ENCODE measurements at places on chromosomes 4 and X.

- no peak for DNase-seq
These were observed at the start of gene ASB5 for GRCh38 chr4:176268963-176269362. ASB5 (minus strand) TSS chr4:176269222; CDS start chr4:176269108, 114 bp downstream.

DNA sequence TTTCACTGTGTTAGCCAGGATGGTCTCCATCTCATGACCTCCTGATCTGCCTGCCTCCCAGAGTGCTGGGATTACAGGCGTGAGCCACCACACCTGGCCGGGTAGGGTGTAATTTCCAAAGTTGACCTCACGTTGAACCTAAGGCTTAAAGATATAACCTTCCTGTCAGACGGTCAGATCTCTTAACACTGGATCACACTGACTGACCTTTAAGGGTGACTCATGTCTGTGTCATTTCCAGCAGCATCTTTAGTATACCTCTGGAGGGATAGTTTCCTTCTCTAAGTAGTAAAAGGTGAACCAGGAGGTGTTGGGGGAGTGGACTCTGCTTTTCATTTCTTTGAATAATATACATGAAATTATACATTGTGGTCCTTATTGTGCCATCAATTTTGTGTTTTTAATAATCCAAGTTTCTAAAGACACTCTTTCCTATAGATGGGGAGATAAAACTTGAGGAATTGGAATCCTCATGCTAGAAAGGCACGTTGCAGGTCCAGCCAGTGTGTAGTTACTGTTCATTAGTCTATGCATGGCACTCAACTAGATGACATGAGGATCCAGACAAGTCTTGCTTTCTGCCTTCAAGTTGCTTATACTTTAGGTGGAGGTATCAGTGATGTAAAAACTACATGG lies 45.7 kb downstream of the ARHGAP10 start:
- no peak for DNase-seq

DNA sequence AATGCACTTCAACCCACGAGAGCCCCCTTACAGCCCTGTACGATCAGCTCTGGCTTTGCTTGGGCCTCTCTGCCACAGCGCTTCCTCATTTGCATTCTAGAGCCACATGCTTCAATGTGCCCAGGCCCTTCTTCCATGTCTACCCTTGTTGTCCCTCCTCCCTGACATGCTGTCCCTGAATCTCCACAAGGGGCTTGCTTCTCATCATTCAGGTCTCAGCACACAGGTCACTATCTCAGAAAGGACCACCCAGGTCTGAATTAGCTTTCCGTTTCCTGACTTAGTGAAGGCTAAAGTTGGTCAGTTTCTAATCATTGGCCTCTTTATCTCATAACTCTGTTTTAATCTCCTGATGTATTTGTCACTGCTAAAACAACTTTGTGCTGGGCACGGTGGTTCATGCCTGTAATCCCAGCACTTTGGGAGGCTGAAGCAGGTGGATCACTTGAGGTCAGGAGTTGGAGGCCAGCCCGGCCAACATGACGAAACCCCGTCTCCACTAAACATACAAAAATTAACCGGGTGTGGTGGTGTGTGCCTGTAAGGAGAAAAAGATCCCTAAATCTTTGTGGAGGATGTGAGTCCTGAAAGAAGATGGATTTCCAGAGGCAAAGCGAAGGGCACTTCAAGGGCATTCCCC lies 17.9 kb upstream of the SLC34A2 start:
- no peak for DNase-seq

DNA sequence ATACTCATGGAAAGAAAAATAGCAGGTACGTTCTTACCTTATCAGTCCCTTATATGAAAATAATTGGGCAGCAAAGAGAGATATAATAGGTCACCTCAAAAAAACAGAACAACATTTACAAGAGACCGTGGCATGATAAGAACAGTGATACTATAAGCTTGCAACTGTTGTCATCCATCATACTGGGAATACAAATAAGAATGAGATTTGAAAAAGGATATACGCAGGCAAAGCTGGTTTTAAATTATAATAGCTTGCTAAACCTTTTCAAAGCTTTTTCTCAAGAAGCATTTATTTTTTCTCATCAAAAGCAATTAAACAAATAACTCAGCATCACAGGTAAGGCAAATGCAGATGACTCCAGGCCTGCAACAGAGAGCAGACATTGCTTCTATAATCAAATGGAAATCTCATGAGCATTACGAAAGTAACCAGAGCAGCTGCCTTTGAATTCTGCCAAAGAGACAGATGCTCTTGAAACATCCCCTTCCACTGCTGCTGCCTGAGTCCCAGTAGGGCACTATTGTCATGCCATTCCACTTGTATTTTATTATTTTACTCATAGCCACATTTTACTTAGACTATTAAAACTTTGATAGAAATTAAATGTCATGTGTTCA lies 620.6 kb upstream of the GNPDA2 start:
- DNase-seq: no peak

GRCh38 chr4:99712099-99712498 lies 54.5 kb upstream of the C4orf54 start:
- DNase-seq: no peak

- DNase-seq: no peak
These were observed 10.3 kb downstream of the ELOVL6 start for GRCh38 chr4:110188113-110188512.

- no peak for DNase-seq
These were observed 7.8 kb upstream of the INTS6L start for GRCh38 chrX:135512508-135513129.

DNA sequence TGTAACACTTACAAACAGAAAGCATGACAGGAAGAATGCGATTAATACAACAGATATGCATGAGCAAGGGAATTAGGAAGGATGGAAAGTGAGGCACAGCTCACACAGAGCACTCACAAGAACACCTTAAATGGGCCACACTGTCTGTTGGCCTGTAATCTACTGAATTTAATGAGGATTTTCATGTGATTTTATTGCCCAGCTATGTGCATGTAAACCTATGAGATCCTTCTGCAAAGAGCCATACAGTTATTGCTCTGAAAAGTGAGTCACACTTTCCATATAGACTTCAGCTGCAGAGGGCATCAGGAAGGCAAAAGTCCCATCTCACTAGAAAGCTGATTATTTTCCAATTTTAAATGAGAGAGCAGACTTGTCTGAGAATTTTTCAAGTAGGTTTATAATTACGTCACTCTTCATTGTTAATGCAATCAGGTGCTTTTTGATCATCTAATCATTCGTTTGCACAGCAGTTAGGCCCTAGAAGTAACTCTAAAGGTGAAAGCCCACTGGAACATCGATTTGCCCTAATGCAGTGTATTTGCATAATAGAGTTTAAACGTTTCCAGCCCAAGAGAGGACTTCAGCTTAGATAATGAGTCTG lies 832.7 kb upstream of the INTU start:
- DNase-seq: no peak

DNA sequence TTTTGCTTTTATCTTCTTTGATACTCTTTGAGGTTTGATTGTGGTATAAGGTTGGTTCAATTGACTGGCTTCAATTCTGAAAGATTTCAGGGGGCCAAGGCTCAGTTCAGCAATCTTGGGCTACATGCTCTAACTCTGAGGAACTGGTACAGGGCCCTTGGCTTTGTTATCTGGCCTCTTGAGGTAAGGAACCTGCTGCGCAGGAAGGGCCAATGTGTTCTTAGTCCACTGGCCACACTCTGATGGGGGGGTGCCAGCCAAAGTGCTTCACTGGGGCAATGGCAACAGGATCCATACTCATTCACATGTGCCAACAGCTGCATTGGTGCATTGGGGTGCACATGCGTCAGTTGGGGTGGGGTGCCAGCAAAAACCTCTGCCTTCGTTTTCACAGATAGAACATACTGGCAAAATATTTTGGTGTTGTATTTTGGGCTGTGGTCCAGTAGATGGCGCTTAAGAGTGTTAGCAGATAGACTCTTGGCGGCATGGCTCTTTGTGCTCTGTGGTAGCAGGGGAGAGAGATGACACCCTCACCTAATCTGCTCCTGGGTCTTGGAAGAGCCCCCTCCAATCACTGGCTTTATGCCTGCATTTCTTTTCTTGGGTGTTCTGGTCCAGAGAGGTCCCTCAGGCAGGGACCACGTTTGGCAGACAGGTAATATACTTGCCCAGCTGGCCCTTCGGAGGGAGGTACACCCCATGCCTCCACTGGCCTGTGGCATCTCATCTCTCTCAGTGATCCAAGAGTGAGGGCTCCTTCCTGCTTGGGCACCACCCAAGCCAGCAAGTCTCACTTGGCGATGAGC lies 42.9 kb downstream of the NDST3 start:
- no peak for DNase-seq

GRCh38 chr4:52943677-52944076 lies 81.6 kb downstream of the RASL11B start:
- DNase-seq: no peak

DNA sequence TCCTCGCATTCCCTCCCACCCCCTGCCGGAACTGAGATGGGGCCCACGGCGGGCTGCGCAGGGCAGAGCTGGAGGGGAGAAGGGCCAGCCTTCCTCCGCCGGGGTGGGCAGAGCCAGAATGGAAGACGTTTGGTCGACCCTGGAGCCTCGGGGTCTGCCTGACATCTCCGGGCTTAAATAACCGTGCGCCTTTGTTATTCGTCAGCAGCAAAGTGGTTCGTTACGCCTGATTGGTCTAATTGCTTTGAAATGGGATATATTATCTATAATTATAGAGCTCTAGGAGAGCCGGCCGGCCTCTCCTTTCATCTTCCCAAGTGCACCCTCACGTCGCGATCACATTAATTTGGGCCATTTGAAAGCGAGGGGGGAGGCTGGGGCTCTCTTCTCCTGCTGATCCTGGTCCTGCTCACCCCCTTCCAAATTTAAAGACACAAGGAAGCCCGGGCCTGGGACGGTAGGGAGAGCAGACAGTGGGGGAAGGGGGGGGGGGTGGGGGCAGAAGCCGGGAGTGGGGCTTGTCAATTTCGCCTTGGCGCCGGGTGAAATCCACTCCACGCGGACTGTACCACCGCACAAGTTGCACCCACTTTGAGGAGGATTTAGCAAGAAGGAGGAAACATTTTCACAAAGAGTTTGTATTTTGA lies 4.7 kb upstream of the MSX1 start:
- DNase-seq: no peak

DNA sequence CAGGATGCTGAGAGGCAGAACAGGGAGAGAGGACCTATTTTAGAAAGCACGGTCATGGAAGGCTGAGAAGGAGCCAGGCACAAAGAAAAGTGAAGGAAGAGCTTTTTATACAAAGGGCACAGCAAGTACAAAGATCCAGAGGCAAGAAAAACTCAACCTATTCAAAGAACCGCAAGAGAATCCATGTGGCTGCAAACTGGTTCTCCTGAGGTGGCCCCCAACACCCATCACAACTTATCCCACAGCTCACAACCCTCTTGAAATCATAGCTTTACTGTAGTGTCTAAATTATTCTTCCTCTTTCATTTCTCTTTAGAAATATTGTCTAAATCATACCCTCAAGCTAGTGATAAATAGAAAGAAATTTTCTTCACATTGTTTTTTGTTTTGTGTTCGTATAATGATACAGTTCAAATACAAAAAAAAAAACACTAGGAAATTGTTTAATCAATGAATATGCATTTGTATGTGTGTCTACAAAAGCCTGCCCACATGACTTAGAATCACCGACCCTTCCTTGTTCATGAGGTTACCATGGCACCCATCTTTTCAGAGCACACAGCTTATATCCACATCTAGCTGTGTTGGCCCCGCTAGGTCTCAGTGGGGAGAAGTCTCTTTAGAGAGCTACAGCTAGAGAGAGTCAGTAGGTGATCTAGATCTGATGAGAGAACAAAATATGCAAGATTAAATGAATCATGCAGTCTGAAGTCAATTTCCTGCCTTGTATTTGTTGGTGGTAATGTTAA lies 126.9 kb upstream of the DCLK2 start:
- DNase-seq: no peak

DNA sequence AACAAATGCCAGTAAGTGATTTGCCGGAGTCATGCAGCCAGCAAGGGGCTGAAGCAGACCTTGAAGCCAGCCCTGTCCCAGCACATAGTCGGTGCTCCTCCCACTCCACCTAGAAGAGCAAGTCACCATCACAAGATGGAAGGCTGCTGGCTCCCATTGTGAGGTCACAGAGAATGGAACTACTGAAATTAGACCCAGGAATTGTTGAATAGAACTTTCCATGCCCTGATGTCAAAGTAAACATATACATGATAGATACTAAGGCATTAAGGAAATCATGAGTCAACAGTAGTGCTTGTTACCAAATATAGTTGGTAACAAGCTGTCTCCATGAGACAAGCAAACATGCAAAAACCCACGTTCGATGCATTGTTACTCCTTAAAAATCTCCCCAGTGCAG lies 177.1 kb upstream of the MID1 start:
- no peak for DNase-seq

DNA sequence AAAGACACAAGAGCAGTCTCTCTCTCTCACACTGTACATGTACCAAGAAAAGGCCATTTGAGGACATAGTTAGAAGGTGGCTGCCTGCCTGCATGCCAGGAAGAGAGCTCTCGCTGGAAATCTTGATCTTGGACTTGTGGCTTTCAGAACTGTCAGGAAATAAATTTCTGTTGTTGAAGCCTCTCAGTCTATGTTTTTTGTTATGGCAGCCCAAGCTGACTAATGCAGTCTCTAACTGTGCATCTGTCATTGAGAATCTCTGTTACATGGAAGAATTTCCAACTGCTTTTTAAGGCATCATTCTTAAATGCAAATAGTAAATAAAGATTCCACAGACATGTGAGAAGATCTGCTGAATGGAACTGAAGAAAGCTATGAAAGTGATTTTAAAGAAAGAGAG lies 198.3 kb downstream of the PCDH10 start:
- no peak for DNase-seq

DNA sequence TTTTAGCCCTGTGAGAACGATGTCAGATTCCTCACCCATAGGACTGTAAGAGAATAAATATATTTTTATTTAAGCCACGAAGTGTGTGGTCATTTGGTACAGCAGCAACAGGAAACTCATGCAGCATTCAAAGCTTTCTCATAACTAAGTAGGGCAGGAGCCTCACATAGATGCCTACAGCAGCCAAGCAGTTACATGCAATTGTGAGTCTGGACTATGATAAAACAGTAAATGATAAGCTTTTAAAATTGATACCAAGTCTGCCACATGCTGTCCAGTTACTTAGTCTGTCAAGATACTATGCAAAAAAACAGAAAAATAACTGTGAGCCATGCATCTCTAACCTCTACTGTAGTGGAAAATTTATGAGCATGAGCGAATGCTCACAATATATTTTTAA lies 359.6 kb downstream of the HS3ST1 start:
- no peak for DNase-seq

GRCh38 chrX:154441984-154442707 lies 1.8 kb upstream of the FAM50A start:
- DNase-seq: no peak

DNA sequence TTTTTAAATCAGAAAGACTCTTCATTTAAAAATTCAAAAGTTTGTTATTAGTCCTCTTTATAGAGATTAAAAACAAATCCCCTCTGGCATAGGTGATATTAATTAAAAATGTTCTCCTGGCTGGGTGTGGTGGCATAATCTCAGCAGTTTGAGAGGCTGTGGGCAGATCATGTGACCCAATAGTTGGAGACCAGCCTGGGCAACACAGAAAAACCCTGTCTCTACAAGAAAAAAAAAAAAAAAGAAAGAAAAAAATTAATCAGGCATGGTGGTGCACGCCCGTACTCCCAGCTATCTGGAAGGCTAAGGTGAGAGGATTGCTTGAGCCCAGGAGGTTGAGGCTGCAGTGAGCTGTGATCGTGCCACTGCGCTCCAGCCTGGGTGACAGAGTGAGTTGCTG lies 38.9 kb downstream of the RASGEF1B start:
- no peak for DNase-seq

- peak; percentile 33 for DNase-seq
These were observed 601 bp upstream of the FGFBP2 start for GRCh38 chr4:15963576-15963975.
